Osteocyte (in vitro differentiated cells): ENCODE measurements at places on chromosomes 2 and 18.

DNA sequence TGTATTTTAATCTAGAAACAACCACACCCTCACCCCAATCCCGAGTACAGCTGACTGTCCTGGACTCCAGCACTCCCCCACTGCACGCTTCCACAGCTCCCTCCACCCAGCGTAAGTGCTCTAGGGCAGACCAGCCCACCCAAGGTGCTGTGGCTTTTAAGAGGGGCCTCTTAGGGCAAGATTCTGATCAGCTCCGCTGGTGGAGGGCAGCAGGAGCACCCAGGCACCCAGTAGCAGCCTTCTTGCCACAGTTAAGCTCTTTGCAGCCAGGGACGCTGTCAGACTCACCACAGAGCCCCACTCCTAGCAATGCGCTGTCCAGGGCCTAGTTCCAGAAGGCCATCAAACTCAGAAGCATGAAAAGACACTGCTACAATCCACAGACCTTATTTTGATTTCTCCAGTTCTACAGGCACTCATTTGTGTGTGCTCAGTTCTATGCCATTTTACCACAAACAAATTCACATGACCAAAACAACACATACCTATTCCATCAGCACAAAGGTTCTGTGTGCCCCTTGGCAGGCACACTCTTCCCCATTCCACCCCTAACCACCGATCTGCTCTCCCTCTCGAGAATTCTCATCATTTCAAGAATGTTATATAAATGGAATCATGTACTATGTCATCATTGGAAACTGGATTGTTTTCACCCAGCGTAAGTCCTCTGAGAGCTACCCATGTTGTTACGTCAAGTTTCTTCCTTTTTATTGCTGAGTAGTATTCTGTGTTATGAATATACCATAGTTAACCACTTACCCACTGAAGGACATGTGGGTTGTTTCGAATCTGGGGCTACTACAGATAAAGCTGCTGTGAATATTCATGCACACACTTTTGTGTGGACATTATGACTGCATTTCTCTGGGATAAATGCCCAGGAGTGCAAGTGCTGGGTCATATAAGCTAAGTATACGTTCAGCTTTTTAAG, 40.4 kb downstream of the PTPN2 start:
- DNase-seq = no peak

- DNase-seq = no peak
Measured at GRCh38 chr18:63224630-63225029, 94.9 kb downstream of the BCL2 start.

DNA sequence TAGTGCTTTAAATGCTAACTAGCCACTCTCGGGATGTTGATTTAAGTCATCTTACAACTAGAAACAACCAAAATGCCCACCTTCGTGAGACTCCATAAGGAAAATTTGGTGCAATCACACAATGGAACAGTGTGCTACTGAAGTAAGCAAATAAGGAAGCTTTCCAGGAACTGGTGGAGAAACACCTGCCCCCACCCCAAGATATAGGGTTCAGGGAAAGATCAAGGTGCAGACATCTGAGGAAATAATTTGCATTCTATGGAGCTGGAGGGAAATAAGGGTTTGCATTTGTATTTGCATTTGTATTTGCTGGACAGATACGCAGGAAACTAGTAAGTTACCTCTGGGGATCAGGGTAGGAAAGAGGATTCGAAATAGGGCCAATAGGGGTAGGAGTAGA, 90.9 kb downstream of the ACAA2 start:
- DNase-seq = no peak

- DNase-seq = no peak
Measured at GRCh38 chr18:64409511-64409910, 260.6 kb upstream of the LINC00305 start.

DNA sequence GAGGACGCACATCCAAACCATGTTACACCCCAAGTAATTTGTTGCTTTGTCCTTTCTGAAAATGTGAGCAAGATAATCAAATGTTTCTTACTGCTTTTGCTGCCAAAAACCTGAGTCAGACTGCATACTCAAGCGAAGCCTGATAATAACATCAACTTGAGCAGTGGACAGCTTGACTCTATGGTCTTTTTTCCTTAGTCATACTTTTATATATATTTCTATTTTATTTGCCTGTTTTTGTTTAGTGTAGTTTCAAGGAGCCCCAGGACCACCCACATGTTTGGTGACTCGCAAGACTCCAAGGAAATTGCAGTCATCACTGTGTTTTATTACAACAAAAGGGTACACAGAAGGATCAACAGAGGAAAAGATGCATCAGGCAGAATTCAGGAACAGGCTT, 688.4 kb upstream of the PIK3C3 start:
- DNase-seq = no peak

- DNase-seq = no peak
Measured at GRCh38 chr18:6994056-6994770, 123.4 kb downstream of the LAMA1 start.
